ENCODE measurements at places on chromosomes 7 and 10. TPM values are rescaled to one million over a fixed set of nuclear protein-coding genes. Genes with fewer than 3 reads are reported as not detected.

SEMA4G gene
- 6.4 TPM for total RNA-seq

GPNMB gene
- total RNA-seq, result 113 TPM

HTRA1 gene
- 116 TPM for total RNA-seq

GRCh38 chr7:42671627-42672026 is 240.2 kb downstream of the C7orf25 start:
- H3K4me1 ChIP-seq, result peaks cover 3% of the 10 kb centered on the region
- no peaks in the 10 kb centered on the region for H3K36me3 ChIP-seq
- no peak for DNase-seq
- no peak overlapping the region for H3K4me3 ChIP-seq

DNA sequence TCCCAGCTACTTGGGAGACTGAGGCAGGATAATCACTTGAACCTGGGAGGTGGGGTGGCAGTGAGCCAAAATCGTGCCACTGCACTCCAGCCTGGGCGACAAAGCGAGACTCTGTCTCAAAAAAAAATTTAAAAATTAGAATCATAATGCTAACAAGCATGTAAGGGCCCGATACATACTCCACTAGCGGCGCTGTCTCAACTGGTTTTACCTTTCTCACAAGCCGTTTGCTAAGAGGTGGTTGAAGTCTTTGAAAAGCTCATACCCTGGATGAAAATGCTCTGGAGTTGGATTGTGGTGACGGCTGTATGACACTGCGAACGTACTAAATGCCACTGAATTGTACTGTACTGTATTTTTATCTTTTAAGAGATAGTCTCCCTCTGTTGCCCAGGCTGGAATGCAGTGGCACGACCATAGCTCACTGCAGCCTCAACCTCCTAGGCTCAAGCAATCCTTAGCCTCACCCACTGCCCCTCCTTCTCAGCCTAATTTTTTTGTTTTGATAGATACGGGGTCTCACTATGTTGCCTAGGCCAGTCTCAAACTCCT is 29.9 kb downstream of the SPOCK2 start:
- H3K36me3 ChIP-seq, result no peaks in the 10 kb centered on the region
- H3K27ac ChIP-seq, result no peak overlapping the region
- no peak for DNase-seq
- H3K27me3 ChIP-seq, result no peaks in the 10 kb centered on the region
- H3K4me3 ChIP-seq, result no peak overlapping the region

- no peaks in the 10 kb centered on the region for H3K36me3 ChIP-seq
- DNase-seq, result no peak
- peak overlapping the region; percentile 100 for H3K27ac ChIP-seq
- no peaks in the 10 kb centered on the region for H3K27me3 ChIP-seq
Observed at GRCh38 chr7:26203016-26203415, 1.5 kb downstream of the CBX3 start.

GRCh38 chr10:119310806-119311205 is 103.4 kb downstream of the GRK5 start:
- no peaks in the 10 kb centered on the region for H3K36me3 ChIP-seq
- peaks cover 45% of the 10 kb centered on the region for H3K4me1 ChIP-seq
- DNase-seq, result no peak
- no peak overlapping the region for H3K4me3 ChIP-seq
- H3K27me3 ChIP-seq, result no peaks in the 10 kb centered on the region

DNA sequence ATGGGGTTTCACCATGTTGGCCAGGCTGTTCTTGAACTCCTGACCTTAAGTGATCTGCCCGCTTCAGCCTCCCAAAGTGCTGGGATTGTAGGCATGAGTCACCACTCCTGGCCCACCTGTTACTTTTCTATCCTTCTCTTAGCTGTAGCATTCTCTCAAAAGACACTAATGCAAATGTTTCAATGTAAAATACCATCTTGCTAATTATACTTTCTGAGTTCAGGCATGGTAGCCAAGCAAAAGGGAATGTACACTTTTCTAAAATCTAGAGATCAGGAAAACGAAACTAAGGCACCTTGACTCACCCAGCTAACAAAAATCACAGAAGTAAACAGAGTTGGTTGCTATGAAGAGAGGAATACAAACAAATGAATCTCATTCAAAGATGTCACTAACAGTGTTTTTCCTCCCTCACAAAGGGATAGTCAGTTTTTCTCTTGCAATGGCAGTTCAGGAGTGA is 401.0 kb upstream of the NRP1 start:
- H3K27me3 ChIP-seq, result no peaks in the 10 kb centered on the region
- no peaks in the 10 kb centered on the region for H3K4me1 ChIP-seq
- no peak overlapping the region for H3K4me3 ChIP-seq
- no peaks in the 10 kb centered on the region for H3K36me3 ChIP-seq
- no peak overlapping the region for H3K27ac ChIP-seq

- no peak for DNase-seq
- no peaks in the 10 kb centered on the region for H3K36me3 ChIP-seq
- no peaks in the 10 kb centered on the region for H3K27me3 ChIP-seq
- no peaks in the 10 kb centered on the region for H3K4me1 ChIP-seq
- H3K4me3 ChIP-seq, result no peak overlapping the region
- H3K27ac ChIP-seq, result no peak overlapping the region
Observed at GRCh38 chr10:106714734-106715555, 449.6 kb downstream of the SORCS1 start.

DNA sequence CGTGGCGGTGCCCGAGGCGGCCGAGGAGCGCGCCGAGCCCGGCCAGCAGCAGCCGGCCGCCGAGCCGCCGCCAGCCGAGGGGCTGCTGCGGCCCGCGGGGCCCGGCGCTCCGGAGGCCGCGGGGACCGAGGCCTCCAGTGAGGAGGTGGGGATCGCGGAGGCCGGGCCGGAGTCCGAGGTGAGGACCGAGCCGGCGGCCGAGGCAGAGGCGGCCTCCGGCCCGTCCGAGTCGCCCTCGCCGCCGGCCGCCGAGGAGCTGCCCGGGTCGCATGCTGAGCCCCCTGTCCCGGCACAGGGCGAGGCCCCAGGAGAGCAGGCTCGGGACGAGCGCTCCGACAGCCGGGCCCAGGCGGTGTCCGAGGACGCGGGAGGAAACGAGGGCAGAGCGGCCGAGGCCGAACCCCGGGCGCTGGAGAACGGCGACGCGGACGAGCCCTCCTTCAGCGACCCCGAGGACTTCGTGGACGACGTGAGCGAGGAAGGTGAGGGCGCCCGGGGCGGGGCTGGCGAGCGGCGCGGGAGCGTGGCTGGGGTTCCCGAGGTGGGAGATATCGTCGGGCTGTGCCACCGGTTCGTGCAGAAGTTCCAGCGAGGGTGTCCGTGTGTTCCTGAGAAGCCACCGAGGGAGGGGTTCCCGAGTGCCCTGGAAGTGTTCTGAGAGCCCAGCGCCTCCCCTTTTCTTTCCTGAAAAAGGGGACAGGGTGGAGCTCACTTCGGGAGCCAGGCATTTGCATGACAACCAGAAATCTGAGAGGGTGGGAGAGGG is 495 bp downstream of the EIF3B start:
- peaks cover 58% of the 10 kb centered on the region for H3K4me1 ChIP-seq
- peak overlapping the region; percentile 69 for H3K27ac ChIP-seq
- H3K36me3 ChIP-seq, result no peaks in the 10 kb centered on the region
- H3K4me3 ChIP-seq, result peak overlapping the region; percentile 99
- no peak for DNase-seq

- peaks cover 12% of the 10 kb centered on the region for H3K4me1 ChIP-seq
- no peak overlapping the region for H3K27ac ChIP-seq
- no peaks in the 10 kb centered on the region for H3K36me3 ChIP-seq
- no peak for DNase-seq
- H3K4me3 ChIP-seq, result no peak overlapping the region
Observed at GRCh38 chr7:64945503-64946175, 42.6 kb downstream of the ZNF273 start.

GRCh38 chr10:8173243-8173865 is 118.9 kb downstream of the GATA3 start:
- no peaks in the 10 kb centered on the region for H3K27me3 ChIP-seq
- H3K4me3 ChIP-seq, result no peak overlapping the region
- no peak overlapping the region for H3K27ac ChIP-seq
- H3K4me1 ChIP-seq, result no peaks in the 10 kb centered on the region
- DNase-seq, result peak; percentile 10

All from vagina (tissue), 2 donors.